Stimulated activated CD8-positive, alpha-beta memory T cell treated with anti-CD3 and anti-CD28 coated beads, Interleukin-4, amount 100 ng/mL, for 24 hours (primary cell): ENCODE measurements at places on chromosomes 11 and 22.

- no peak for DNase-seq
Measured at GRCh38 chr22:48923996-48924395, 903.7 kb downstream of the BRD1 start.

- no peak for DNase-seq
Measured at GRCh38 chr11:91258876-91259275, 965.7 kb upstream of the FAT3 start.

- no peak for DNase-seq
Measured at GRCh38 chr11:9158898-9159391, 67.5 kb upstream of the SCUBE2 start.

GRCh38 chr11:105229257-105229656, 89.7 kb upstream of the CARD18 start:
- DNase-seq: no peak

GRCh38 chr22:28918550-28919271, 35.3 kb downstream of the ZNRF3 start:
- DNase-seq: no peak

GRCh38 chr22:29209624-29209929, 3.9 kb downstream of the EMID1 start:
- DNase-seq: no peak

- DNase-seq: no peak
Measured at GRCh38 chr11:121930004-121930965, 185.7 kb downstream of the BLID start.

- no peak for DNase-seq
Measured at GRCh38 chr11:102114032-102114431, 3.8 kb downstream of the YAP1 start.
